ENCODE measurements at places on chromosomes 5 and 9.

DNA sequence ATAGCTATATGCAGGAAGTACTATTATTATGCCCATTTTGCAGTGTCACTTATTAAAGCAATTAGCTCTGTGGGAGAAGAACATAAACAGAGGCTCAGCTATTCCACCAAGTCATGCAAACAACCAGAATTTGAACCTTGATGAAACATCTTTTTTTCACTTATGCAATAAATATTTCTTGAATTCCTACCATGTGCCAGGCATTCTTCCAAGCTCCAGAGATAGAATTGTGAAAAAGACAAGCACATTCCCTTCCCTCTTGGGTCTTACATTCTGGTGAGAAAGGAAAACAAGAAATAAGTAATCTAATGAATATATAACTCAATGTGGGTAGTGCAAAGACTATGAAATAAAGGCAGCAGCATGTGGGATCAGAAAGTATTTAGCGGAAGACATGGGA is 32.1 kb upstream of the ADRB2 start:
- no peak for DNase-seq

GRCh38 chr5:75601567-75601966 is 9.7 kb upstream of the ANKDD1B start:
- no peak for DNase-seq

DNA sequence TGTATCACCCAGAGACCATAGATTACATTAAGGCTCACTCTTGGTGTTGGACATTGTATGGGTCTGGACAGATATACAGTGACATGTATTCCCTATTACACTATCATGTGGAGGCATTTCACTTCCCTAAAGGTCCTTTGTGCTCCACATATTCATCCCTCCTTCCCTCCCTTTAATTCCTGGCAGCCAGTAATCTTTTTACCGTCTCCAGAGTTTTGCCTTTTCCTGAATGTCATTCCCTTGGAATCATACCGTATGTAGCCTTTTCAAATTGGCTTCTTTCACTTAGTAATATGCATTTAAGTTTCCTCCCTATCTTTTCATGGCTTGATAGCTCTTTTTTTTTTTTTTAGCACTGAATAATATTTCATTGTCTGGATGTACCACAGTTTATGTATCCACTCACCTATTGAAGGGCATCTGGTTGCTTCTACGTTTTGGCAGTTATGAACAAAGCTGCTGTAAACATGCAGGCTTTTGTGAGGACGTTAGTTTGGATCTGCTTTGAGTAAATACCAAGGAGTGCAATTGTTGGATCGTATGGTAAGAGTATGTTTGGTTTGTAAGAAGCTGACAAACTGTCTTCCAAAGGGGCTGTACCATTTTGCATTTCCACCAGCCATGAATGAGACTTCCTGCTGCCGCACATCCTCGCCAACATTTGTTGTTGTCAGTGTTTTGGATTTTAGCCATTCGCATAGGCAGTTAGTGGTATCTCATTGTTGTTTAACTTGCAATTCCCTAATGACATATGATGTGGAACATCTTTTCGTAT is 122.1 kb upstream of the SMIM23 start:
- no peak for DNase-seq

- DNase-seq = no peak
These were observed 309.1 kb downstream of the PSAT1 start for GRCh38 chr9:78606001-78606379.

DNA sequence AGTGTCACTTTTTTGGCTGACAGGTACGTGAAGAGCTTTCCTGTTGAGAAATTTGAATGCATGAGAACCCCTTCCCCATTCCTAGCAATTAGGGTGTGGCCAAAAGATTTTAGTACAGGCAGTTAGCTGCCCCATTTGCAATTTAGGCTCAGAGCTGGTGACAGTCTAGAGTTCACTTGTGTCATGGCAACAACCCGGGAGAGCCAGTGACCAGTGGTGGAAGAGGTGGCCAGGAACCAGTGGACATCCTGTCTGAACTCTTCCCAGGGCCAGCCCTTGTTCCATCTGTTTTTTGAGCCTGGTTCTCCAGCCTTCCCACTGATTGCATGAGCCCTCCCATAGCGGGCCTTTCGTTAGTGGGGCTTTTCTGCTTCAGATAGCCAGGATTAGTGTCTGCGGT is 2.5 kb upstream of the NEUROG1 start:
- no peak for DNase-seq

DNA sequence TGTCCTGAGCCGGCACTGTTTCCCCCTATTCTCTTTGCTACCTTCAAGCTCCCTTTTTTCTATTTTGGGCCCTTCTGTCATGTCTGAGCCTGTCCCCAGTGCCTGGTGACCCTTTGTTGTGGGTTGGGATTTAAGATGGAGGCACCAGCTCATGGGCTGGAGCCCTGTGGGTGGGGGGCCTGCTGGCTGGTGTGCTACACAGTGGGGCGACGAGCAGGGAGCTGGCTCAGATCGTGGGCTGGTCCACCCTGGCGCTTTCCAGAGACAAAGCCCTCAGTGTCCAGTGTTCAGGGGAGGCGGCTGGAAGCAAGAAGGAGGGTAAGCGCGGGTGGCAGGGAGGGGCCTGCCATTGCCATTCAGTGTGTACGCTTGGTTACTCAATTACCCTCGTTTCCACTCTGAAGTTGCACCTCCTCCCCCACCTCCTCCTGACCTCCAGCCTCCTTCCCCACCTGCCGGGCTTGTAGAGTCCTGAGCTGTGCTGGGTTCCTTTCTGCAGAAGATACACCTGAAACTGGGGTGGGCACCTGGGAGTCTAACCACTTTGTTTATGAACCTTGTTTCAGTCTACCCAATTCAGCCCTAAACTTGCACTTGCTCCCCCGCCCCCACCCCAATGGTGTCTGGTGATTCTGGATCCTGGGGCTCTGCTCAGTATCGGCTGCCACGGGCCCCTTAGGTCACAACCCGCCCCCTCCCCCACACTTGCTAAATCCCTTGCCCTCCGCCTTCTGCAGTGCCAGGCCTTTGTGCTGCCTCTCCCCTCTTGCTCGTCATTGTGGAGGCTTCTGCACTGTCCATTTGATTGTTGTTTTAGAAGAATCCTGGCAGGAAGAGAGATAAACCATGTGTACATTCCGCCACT is 49.9 kb downstream of the MVB12B start:
- no peak for DNase-seq

DNA sequence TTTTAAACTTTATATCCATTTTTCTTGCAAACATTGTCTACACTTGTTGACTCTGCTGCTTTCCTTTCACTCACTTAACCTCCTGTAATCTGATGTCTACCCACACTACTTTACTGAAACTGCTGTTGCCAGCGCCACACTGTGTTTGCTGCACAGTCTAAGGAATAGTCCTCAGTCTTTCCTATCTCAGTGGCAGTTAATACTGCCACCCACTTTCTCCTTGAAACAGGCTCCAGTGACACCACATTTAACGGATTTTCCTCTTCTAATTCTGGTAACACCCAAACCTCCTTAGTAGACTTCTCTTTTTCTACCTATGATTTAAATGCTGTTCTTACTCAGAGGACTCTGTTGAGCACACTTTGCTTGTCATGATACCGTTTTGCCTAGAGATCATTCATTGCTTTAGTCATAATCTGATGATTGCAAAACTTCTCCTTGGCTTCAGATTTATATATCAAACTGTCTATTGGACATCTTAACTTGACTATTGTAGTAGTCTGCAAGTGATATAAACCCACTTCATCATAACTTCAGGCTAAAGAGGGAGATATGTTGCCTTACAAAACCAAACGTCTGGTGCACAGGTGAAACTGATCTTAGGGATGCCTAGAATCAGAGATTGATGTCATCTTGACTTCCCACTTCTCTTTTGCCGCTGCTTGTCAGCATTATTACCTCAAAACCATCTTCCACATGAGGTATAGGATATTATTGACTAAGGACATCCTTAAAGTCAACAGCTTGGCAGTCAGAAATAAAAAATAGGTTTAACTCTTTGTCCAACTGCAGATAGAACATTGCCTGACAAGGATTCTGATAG is 94.1 kb downstream of the CDC42SE2 start:
- no peak for DNase-seq

DNA sequence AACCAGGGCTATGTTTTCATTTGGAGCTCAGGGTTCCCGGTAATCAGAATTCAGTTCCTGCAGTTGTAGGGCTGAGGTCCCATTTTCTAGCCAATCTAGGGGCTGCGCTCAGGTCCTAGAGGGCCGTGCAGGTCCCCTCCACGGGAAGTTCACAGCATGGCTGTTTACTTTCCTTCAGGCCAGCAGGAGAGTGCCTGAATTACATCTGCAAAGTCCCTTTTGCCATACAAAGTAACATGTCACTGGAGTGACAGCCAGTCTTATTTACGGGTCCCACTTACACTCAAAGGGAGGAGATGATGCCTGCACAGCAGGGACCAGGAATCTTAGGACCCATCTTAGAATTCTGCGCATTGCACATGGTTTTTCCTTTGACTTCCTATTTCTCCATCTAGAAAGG is 29.9 kb upstream of the TGFBI start:
- DNase-seq = no peak

- no peak for DNase-seq
These were observed 38.3 kb upstream of the ADRA1B start for GRCh38 chr5:159877894-159878448.

DNA sequence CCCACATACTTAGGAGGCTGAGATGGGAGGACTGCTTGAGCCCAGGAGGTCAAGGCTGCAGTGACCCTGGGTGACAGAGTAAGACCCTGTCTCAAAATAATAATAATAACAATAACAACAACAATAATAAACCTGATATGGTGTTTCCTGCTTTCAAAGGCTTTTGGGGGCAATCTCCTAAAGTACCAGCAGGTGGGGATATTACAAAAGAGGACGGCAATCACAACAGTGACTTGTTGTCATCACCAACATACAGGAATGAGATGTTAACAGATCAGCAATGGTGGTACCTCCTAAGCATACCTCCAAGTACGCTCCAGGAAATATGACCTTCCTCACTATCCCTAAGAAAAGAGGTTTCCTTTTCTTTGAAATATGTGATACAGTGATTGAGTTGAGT is 91.1 kb upstream of the RNF180 start:
- DNase-seq = no peak

- DNase-seq = no peak
These were observed 333.6 kb upstream of the CCNH start for GRCh38 chr5:87746341-87746740.

- no peak for DNase-seq
These were observed 14.3 kb downstream of the CEL start for GRCh38 chr9:133075925-133076630.

- peak; percentile 31 for DNase-seq
These were observed 29.0 kb upstream of the CCNG1 start for GRCh38 chr5:163408311-163408923.

DNA sequence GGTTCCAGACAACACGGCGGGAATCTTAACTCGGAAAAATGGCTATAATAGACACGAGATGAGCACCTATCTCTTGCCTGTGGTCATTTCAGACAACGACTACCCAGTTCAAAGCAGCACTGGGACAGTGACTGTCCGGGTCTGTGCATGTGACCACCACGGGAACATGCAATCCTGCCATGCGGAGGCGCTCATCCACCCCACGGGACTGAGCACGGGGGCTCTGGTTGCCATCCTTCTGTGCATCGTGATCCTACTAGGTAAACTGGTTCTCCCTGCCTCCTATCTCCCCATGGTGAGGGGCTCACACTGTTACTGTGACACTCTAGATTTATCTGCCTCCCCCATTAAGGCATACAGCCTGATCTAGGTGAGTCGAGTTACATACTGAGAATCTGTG is 124.2 kb downstream of the CDH6 start:
- DNase-seq = no peak

GRCh38 chr5:122401976-122402725 is 90.1 kb downstream of the SNCAIP start:
- DNase-seq = no peak

DNA sequence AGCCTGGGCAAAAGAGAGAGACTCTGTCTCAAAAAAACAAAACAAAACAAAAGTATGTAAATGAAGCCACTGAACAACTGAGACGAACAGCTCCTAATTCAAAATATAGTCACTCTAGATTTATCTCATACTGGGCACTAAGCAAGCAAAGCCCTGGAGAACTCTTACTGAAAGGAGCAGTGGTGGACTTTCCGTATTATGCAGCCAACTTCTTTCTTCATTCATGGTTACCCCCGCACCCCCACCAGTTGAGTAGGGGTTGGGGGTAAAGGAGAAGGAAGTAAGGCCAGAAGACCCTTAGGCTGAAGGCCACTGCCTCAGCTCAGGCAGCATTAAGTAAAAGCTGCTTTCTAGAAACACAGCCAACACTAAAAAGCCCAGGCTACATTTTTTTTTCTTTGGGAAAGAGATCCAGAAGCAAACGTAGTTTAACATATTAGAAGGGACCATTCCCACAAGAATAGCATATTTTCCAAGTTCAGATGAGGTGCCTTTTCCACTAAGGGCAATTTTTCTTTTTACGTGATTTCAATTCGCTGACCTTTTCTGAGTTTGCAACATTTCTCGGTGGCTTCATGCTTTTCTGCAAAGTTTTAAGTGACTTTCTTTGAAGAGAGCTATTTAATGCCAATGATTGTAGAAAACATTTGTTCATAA is 55.3 kb downstream of the MAPKAP1 start:
- DNase-seq = no peak

DNA sequence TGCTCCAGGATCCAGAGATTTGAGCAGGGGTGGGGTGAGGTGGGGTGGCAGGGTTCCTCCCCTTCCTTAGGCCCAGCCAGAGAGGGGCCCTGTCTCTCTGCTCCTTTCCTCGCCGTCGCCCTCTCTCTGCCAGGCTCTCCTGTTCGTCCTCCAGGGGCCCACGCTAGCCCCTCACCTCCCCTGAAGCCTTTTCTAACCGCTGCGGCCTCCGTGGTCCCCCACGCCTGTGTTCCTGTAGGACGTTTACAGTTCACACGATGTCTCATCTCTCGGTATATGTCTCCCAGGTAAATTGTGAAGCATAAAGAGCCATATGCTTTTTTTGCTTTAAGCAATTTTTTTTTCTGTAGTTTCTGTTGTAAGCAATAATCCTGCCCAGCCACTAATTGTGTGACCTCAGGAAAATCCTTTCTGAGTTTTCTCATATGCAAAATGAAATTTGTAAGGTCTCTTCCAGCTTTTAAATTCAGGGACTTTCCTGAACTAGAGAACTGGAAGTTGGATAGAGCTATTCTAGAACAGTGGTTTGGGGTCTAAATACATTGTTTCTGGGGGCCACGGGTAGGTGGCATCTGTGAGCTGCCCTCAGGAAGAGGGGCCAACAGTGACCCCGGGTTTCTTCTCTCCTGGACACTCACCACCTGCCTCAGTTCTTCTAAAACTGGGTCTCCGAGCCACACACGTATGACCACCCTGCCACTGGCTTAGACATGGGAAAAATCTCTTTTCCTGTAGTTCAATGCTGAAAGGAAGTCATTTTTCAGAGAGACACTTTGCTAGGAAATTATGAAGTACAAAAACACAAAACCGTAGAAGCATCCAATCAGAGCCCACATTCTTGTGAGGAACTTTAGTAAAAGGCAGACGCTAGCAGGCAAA is 50.2 kb upstream of the ZNF366 start:
- no peak for DNase-seq

GRCh38 chr5:95599252-95599651 is 20.6 kb upstream of the GPR150 start:
- DNase-seq = no peak

DNA sequence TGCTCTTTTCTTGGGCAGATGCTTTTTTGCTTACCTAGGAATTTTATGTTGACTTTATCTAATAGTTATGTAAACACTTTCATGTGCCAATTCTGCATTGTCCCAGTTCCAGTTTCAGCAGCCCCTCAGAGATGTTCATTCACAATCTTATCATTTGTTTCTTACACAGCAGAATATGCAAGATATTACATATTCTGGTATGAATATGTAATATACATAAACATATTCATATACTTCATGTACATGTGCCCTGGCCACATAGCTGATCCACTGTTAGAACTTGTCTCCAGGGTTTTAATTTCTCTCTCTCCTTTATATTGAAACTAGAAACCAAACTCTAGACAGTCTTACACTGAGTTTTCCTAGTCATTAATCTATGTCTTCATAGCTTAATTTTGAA is 90.2 kb upstream of the PARP8 start:
- no peak for DNase-seq

All from pancreas (tissue), 10 donors.